ENCODE measurements at places on chromosomes 1 and 21.

DNA sequence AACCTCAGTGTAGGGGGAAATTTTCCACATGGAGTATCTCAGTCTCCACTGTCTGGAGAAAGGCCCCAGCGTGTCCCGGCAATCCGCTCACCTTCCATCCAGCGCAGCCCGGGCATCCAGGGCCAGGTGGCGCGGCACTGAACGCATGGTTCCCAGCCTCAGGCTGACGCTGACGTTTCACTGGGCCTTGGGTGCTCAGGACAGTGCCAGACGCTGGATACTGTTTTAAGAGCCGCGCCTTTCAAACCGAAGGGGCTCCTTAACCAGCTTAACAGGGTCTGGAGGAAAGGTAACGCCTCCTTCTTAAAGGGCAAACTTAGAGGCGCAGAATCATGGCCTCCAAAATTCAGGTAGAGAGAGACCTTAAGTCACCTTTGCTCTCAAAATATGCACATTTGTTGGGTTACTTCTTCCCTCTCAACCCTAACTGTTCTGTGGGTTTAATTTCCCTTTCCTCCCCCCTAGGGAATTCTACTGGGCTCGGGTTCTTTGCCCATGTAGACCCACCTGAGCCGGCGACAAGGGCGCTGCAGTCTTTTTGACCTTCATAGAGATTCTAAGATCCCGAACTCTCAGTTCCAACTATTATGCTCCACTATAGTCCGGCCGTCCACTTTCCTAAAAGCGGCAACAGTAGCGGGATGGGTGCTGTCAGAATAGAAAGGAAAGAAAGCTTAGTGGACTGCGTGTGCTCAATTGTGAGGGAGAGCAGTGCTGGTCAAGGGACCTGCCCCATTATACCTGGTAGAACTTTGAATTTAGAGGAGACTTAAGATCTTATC lies 3.5 kb upstream of the LHX9 start:
- no peak for DNase-seq

DNA sequence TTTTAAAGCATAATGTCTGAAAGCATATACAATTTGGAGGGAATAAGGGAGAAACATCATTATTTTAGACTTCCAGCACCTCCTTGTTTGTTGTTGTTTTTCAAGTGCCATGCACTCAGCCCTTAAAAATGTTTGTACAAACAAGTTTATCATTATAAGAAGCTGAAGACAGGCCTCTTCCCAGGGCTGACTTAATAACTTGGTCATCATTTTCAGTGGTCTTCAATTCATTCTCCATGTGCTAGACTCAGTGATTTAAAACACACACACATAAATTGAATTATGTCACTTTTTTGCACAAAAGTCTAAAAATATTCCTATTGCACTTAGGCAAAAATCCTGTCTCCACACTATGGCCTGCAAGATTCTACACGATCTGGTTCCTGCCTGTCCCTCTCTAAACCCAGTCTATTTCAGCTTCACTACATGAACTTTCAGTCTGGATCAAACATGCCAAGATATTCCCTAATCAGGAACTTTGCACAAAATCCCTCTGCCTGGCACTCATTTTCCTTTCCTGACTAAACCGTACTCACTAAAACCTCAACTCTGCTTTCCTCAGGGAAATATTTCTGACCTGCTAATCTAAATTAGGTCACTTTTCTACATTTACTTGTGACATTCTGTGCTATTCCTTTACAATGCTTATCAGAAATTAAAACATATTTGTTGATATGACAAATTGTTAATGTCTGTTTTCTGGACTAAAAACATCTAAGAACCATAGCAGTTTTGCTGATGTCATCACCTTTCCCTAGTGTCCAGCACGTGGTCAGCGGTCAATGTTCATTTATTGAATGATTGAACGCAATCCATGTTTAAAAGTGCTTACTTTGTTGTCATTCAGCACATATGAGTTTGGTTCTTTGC lies 14.8 kb upstream of the GBP5 start:
- DNase-seq = no peak

- no peak for DNase-seq
Observed at GRCh38 chr1:49358036-49358435, 581.3 kb upstream of the BEND5 start.

DNA sequence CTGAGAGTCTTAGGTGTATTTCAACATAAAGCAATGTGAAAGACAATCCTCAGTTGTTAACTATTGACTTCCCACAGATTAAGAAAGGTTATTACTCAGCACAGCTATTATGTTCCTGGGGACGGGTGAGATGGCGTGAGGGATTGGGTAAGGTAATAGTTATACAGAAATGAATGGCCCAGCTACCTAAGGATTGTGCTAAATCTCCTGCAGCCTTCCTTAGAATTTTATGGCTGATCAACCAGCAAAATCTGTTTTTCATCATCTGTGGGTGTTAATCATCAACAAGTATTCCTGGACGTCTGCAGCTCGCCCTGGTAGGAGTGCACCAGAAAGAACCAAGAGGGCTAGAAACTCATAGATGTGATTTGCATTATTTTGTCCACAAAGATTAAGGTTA lies 146.0 kb upstream of the IVNS1ABP start:
- no peak for DNase-seq

All from NCI-H526 (cell line).